ENCODE measurements at places on chromosomes 16 and 17.

- no peak for DNase-seq
Measured at GRCh38 chr16:24844101-24845030, 1.4 kb upstream of the SLC5A11 start.

GRCh38 chr17:38733982-38734973 lies 4.1 kb downstream of the CISD3 start:
- DNase-seq, result no peak

DNA sequence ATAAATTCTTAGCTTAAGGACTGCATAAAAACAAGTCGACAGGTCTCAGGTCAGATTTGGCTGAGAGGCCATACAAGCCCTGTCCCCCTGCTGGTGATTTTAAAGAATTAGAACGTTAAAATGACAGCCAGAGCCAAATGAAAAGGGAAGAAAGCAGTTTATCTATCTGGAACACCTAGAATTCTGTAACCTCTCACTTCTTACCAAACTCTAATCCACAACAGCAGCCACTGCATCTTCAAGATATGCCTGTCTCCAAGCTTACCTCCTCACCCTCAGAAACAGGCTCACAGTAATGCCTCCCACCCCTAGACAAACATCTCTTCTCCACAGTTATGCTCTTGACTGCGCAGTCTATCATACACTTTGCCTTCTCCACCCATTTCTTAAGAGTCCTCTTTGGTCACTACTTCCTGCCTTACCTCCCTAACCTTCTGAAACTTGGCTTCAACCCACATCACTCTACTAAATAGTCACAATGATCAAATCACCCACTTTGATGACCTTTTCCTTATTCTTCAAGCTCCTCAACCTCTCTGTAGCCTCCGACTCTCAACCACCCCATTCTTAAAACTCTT lies 14.2 kb downstream of the ANKFY1 start:
- DNase-seq, result no peak

DNA sequence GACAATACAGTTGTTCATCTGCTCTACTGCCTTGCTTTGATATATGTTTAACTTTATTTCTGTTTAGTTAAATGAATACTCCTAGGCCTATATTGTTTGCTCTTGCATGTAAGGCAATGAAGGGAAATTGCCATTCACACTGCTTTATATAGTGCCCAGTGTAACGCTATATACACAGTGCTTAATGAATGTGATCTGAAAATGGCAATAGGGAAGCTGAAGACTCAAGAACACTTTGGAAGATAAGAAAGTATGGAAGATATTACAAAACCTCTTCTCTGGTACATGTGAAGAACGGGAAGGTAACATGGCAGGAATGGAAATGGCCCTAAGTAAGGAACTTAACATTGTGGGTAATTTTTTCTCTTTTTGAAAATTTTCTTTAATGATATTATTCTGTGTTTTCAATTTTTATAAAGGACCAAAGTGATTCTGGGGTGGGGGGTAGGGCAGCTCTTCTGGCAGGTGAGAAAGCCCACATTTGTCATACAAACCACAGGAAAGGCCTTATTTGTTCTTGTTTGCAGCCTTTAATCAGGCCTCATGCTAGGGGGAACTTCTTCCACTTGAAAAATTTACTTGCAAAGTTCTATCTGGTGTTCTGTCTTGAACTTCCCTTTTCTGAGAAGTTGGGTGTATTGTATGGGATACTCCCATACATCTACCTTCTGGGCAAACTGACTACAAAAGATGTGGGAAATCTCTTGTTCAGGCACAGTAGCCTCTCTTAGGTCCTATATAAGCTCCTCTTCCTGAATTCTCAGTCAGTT lies 100.8 kb upstream of the CORO6 start:
- no peak for DNase-seq

DNA sequence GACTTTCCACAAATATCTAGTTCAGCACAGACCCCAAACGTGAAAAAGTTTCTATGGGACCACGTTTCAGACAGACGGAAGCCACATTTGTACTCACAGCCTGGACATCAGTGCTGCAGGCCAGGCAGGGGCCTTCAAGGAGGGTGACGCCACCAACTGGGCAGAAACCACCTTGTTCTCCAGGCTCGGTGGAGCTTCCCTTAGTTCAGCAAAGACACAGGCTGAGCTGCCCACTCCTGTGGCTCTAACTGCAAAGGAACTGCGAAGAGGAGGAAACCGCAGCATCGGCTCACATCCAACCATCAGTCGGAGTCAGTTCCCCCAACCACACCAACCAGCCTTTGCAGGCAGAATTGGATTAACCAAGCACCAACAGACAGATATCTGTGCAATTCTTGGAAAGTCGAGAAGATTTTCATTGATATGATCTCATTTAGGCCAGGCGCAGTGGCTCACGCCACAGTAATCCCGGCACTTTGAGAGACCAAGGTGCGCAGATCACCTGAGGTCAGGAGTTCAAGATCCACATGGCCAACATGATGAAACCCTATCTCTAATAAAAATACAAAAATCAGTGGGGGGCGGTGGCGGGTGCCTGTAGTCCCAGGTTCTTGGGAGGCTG lies 73.3 kb upstream of the CNEP1R1 start:
- DNase-seq, result no peak

- DNase-seq, result no peak
Measured at GRCh38 chr17:78622491-78623265, 45.5 kb upstream of the DNAH17 start.

- no peak for DNase-seq
Measured at GRCh38 chr16:9053006-9053601, 38.3 kb upstream of the HAPSTR1 start.

GRCh38 chr17:75843577-75844529 lies at the start of gene UNC13D:
Gene UNC13D (minus strand): TSS chr17:75844404. CDS start chr17:75844337, 67 bp downstream.
- DNase-seq, result peak; percentile 53

GRCh38 chr16:67565470-67566100 lies 3.3 kb downstream of the CTCF start:
- no peak for DNase-seq

- DNase-seq, result no peak
Measured at GRCh38 chr16:11639925-11640899, 28.0 kb upstream of the SNN start.

DNA sequence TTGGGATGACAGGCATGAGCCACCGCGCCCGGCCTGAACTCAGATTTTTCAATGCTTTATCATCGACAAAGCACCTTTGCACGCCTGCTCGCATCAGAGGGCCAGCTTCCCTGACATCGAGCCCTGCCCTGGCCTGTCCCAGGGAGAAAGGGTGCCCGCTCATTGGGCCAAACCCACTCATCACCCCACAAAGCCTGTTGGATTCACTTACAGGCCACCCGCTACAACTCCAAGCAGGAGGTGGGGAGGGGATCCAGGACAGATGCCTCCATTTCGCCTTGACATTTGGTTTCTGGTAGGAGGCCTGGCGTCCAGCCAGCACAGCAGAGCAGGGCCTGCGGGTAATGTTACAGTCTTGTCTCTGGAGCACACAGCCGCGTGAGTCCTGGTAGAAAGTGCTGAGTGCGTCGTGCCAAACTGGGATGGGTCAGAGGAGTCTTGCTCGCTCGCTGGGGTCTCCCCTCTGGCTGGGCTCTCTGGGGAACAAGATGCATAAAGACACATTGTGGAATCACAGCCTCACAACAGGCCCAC lies 19.8 kb downstream of the SMTNL2 start:
- no peak for DNase-seq

GRCh38 chr17:35170968-35171771 lies 23.0 kb downstream of the SLC35G3 start:
- DNase-seq, result no peak

GRCh38 chr17:10354651-10355050 lies 18.2 kb downstream of the MYH13 start:
- DNase-seq, result no peak

DNA sequence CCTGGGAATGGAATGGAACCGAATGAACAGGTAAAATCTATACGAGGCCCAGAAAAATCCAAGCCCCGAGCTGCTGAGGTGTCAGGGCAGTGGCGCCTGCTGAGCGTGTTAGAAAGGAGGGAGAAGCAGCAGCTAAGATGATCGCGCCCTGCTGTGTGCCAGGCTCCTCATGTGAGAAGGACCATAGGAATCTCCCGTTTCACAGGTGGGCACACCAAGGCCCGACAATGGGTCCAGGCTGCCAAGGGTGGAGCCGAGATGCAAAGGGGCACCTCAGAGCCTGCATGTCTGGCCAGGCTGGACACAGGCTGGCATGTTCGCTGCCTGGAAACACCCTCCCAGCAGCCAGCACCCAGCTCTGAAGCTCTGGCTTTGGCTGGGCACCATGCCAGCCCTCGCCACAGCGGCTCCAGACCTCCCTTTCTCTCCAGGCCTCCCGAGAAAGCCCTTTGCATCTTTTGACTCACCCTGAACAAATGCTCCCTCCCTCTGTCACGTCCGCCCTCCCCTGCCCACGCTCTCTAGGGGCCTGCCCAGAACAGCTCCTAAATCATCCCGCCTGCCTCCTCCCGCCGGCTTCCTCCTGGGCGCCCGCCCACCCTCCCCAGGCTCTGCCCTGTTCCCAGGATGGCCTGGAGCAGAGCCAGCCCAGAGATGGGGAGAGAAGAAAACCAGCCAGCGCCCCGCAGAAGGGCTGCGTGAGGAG lies 217.8 kb upstream of the GSE1 start:
- DNase-seq, result no peak

- DNase-seq, result no peak
Measured at GRCh38 chr17:6380915-6381438, 53.9 kb downstream of the AIPL1 start.

GRCh38 chr17:17930674-17931073 lies 41.5 kb downstream of the TOM1L2 start:
- no peak for DNase-seq

GRCh38 chr16:85210423-85211169 lies 98.3 kb upstream of the CIBAR2 start:
- no peak for DNase-seq

GRCh38 chr17:71330099-71330375 lies 790.8 kb upstream of the SOX9 start:
- no peak for DNase-seq

GRCh38 chr17:32553168-32553567 lies 66.4 kb downstream of the CDK5R1 start:
- DNase-seq, result no peak

- DNase-seq, result no peak
Measured at GRCh38 chr17:76547183-76547641, 7.4 kb downstream of the PRCD start.

GRCh38 chr16:67206838-67207248 lies 7.9 kb downstream of the ELMO3 start:
- DNase-seq, result no peak

DNA sequence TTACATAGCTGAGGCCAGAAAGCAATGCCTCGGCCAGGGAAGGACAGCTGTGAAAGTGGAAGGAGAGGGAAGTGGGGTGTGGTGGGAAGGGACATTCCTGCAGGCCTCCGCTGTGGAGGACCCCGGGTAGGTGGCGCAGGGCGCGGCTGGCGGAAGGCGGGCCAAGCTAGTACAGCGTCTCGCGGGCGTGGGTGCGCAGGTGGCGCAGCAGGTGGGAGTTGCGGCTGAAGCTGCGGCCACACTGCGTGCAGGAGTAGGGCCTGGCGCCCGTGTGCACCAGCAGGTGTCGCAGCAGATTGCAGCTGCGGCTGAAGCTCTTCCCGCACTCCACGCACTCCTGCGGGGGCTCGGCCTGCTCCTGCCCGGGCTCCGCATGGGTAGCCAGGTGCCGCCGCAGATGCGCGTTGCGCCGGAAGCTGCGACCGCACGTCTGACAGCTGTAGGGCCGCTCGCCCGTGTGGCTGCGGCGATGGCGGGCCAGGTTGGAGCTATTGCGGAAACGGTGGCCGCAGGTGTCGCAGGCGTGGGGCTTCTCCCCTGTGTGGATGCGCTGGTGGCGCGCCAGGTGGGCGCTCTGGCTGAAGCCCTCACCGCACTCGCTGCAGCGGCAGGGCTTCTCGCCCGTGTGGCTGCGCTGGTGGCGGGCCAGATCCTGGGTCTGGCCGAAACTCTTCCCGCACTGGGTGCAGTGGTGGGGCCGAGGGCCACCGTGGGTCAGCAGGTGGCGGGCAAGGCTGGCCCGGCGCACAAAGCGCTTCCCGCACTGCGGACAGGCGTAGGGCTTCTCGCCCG lies 10.0 kb downstream of the ZSCAN10 start:
- DNase-seq, result no peak

DNA sequence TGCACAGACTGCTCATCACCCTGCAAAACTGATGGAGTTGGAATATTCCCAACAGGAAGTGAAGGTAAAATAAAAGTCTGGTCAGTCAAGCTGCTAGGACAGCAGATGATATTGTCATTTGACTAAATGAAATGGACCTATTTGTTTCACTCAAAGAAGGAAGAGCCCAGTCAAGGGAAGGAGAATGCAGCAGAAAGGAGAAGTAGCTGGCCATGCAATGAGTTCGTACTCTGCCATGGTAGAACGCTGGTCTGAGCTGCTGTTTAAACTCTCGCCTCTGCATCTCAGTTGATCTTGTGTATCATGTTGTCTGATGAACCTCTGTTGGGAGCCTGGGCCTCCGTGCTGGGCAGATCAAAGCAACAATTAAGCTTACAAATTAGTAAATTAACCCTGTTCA lies 15.6 kb upstream of the YPEL2 start:
- no peak for DNase-seq

DNA sequence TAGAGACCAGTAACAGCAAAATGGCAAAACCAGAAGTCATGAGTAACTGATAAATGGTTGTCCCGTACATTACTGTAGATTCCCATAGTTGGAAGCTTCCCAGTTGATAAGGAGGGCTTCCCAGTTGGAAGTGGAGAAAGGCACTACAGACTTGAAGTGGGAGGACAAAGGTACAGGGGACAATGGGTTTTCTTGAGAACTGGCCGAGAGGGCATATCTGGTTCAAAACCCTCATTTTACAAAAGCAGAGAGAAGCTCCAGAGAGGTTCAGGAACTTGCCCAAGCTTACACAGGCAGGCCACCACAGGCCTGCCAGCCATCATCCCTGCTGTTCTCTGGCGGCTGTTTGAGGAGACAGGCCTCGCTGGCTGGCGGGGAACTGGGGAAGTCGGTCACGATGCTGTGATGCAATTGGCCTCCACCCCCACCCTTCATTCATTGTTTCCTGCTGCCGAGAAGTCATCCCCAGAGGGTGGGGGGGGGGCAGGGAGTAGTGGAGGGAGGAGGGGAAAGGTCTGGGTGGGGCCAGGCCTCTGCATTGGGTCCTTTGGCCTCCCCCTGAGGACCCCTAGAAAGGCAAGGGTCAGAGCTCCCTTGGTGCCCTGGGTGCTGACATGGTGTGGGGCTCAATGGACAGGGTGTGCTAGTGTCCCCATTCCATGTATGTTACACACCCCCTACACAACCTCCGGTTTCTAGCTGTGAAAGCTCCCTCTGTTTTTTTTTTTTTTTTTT lies 3.0 kb downstream of the UBALD2 start:
- peak; percentile 72 for DNase-seq

DNA sequence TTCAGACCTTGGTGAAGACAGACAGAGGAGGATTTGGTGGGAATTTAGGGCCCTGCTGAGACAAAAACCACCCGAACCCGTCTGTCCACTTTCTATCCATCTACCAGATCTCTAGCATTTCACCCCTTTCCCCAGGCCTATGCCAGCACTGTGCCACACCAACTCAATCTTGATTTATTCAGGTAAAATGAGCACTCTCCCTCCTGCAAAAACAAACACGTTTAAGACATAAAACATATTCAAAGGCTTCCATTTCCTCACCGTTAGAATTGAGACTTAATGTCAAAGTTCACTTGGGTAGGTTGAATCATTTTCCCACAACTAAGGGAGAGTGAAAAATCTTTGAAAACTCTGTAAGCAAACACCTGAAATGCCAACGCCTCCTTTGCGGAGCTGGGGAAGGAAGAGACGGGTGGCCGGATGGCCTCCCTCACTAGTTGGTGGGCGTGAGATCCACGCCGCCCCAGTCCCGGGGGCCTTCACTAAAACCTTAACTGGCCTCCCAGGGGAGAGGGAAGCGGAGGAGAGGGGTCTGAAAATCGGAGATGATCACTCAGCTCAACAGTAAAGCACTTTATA lies 862 bp downstream of the DCAKD start:
- DNase-seq, result peak; percentile 28

Data from stimulated activated CD4-positive, alpha-beta T cell treated with anti-CD3 and anti-CD28 coated beads, Interleukin-12 subunit alpha, Interleukin-12 subunit beta, amount 100 ng/mL, for 4 hours (primary cell).